T-helper 22 cell (primary cell): ENCODE measurements at places on chromosomes 2 and 18.
A peak's percentile ranks its signal among the peaks of the same experiment; 100 is the strongest.

- no peak for DNase-seq
These were observed 158.8 kb upstream of the WDSUB1 start for GRCh38 chr2:159445307-159445706.

GRCh38 chr2:8588831-8589191 lies 93.0 kb upstream of the ID2 start:
- no peak for DNase-seq

- no peak for DNase-seq
These were observed 32.9 kb upstream of the GLI2 start for GRCh38 chr2:120702801-120703200.

DNA sequence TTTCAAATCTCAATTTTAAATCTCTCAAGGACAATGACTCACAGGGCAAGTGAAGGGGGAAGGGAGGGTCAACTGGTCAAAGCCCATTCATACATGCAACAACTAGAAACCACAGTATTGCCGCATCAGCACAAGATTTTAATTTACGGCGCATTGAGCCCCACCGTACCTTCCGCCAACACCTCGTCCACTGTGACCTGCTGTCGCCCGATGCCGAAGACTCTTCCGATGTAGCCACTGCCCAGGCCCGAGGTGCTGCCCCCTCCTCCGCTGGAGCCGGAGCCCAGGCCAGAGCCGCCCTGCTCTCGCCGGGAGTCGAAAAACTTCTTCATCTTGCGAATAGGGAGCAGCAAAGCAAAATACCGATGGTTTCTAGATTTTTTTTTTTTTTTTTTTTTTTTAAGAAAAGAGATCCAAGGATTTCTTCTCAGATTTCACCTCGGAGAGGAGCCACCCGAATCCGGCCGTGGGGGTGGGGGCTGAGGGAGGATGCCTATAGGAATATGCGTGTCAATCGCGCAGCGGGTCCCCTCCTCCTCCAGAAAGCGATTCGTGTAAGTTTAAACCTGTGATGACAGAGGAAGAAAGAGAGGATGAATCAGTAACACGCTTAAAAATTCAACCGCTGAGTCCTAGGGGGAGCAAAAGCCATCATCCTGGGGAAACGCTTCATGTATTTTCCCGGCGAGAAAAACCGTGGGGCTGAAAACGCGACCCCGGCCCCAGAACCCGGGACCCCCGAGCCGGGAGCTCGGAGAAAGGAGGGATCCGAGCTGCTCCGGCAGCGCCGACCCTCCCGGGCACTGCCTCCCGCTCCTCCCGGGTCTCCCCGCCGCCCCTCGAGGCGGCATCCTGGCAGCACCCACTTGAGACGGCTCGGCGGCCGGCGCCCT lies 584 bp downstream of the AAK1 start:
- DNase-seq, result peak; percentile 28

DNA sequence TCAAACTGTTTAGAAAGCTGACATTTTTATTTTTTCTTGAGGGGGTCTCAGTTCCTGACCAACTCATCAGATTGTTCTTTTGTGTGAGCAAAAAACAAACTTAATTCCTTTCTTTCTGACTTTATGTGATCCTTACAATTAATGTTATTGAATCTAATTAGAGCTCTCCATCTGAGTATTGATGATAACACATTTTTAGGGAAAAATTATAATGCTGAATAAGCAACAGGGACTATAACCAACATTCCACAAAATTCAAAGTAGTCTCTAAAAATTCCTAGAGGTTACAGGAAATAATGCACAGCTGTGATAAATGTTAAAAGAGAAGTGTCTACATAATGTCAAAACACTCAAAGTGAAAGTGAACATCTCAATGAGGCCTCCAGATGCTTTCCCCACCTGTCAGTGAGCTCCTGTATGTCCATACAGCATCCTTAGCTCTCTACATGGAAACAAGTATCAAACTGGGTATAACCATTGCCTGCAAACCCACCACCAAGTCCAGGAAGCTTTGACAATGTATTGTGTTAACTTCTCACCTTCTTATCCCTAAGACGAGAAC lies 786.0 kb upstream of the SLC39A10 start:
- DNase-seq, result no peak

DNA sequence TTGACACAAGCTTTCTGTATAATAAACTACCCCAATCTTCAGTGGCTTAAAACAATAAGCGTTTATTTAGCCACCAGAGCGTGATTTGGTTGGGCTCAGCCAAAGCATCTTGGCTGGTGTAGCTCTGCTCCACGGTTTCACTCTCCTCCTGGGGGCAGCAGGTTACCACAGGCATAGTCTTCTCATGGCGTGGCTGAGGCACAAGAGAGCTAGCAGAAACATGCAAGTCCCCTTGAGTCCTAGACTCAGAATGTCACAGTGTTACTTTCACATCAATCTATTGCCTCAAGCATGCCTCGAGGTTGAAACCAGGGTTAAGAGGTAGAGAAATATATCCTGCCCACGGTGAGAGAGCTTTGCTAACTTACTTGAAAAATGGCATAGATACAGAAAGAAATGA lies 19.9 kb upstream of the SLC9A2 start:
- no peak for DNase-seq

DNA sequence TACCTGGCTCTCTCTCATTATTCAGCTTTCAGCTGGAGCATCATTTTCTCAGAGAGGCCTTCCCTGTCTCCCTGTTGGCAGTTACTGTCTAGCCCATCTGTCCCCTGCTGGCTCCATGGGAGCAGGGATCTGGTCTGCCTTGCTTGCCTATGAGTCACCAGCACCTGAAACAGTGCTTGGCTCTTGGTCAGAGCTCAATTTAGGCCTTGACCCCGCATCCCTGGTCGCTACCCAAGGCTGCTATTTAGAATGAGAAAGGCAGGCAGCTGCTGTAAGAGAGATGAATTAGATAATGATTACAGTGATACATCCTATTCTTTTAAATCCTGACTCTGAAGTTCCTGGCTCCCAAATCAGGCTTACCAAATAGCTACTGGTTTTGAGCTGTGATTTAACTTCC lies 32.9 kb downstream of the KCNE4 start:
- no peak for DNase-seq

GRCh38 chr2:23412556-23413155 lies 27.7 kb downstream of the KLHL29 start:
- no peak for DNase-seq

DNA sequence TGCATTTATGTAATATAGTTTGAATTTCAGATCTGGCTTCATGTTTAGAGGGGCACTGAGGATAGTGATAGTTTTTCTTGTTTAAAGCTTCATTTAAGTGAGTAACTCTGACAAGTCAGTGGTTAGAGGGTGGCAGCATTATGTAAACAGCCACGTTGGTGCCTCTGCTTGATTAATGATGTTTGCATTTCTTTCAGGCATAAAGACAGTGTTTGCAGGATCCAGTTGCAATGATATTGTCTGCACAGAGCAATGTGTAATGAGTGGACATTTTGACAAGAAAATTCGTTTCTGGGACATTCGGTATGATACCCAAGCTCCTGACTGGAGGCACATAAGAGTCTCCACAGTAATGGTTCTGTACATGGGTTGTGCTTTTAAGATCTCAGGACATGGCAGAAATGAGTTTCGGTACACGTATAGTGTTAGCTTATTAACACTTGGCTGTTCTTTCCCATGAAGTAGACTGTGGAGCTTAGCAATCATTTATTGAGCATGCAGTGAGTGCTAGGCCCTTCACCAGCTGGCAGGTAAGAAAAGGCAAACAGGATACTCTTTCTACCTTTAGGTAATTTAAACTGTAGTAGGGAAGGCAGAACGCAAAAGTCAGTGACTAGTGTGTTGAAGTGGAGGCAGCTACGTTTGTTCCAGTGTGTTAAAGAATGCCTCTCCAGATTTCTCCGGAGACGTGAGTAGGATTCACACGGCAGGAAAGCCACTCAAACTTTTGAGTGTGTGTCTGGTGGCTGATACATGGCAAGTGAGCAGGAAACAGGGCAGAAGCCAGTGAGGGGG lies 17.4 kb upstream of the SAG start:
- no peak for DNase-seq

GRCh38 chr2:227164763-227165291 lies 403 bp downstream of the COL4A3 start:
- no peak for DNase-seq

- no peak for DNase-seq
These were observed 288.9 kb downstream of the SLC4A3 start for GRCh38 chr2:219916281-219916680.

DNA sequence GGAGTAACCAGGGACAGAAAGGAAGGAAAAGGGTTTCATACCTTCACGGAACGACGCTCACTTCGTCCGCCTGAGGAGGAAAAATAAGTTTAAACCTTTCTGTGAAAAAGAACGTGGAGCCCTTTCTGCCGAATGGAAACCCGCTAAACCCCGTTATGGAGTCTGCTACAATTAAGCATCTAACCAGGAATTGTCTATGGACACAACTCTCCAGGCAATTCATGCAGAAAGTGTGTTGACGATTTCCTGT lies 528 bp upstream of the PPP4R3B start:
- no peak for DNase-seq

DNA sequence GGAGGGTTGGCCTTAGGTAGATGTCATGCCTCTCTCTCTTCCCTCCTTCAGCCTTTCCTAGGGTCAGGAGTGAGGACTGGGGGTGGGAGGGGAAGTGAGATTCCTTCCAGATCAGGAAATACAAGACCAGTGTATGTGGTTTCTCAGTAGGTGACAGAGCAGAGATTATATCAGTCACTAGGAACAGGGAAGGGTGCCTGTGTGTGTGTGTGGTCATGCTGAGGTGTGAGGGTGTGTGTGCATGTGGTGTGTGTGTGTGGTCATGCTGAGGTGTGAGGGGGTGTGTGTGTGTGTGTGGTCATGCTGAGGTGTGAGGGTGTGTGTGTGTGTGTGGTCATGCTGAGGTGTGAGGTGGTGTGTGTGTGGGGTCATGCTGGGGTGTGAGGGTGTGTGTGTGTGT lies 259.8 kb downstream of the LOXHD1 start:
- DNase-seq, result no peak

- no peak for DNase-seq
These were observed 230.0 kb downstream of the ACTR3 start for GRCh38 chr2:114119862-114120261.
